ENCODE measurements at places on chromosomes 12 and 14.

GRCh38 chr12:10365696-10366405 is 24.0 kb downstream of the KLRK1 start:
- no peak for DNase-seq

DNA sequence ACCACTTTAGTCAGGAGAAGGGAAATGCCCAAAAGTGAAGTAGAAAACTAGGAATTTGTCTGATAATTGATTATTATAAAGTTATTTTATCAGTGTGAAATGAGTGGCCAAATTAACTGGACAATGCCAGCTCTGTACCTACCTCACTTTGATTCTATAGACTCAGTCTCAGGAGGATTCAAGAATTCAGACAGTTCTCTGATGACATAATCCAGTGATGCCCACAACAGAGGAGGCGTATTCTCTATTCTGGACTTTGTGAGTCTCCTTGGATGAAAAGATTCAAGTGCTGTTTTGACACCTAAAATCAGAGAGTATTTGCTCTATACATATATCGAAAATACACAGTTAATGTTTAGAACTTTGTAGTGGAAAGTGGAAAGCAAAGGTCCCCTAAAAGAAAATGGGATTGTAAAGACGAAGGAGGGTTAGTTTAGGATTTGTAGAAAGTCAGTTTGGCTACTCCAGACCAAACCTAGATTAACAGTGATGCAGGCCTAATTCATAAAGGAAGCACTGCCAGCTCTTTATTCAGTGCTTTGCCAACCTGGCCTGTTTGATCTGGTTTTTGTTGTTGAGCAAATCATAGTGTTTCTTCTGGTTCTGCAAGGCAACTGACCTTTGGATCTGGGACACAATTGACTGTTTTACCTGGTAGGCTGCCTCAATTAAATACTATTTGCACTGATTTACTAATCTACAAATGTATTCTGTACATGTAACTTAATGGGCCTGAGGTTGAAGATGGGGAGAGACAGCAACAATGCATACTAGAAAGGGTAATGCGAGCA is 67.4 kb downstream of the DAD1 start:
- no peak for DNase-seq

- DNase-seq = no peak
These were observed 17.4 kb downstream of the CNOT2 start for GRCh38 chr12:70260646-70261045.

DNA sequence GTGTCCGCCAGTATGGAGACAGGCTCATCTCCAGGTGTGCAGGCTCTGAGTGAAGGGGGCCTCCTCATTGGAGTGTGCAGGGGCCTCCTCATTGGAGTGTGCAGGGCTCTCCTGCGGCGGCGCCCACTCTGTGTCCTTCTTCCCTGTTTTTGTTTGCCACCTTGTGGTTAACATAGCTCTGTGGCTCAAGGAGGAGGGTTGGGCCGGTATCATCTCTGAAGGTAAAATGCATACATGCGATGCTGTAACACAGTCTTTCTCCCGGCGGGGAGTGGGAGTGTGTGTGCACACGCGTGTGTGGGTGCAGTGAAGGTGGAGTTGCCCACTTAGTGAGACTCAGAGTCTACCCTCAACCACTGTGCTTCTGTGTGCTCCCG is 429.4 kb downstream of the ZFP36L1 start:
- no peak for DNase-seq

- DNase-seq = no peak
These were observed 54.7 kb downstream of the DYNC1H1 start for GRCh38 chr14:102019006-102019540.

- DNase-seq = peak; percentile 14
These were observed 624 bp upstream of the PWP1 start for GRCh38 chr12:107684990-107685359.

DNA sequence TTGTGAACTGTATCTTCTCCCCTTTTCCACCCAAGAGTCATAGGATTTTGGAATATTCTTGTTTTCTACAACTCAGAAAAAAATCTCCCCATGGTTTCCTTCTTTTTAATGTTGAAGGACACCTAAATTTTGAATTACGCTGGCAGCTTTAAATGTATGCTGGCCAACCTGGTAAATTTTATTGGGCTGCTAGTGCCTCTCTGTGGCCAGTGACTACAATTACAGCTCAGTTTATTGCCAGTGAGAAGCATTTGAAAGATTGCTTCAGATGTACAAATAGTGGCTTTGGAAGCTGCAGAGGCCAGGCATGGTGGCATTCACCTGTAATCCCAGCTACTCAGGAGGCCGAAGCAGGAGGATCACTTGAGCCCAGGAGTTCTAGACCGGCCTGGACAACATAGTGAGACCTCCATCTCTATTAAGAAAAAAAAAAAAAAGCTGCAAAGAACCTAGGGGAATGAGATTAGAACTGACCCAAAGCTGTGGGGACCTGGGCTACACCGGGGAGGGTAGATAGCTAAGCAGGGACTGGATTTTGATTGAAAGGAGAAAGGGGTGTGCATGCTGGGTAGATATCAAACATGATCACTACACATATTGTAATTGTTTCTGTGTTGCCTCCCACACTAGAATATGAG is 7.6 kb upstream of the RAB21 start:
- DNase-seq = no peak

- no peak for DNase-seq
These were observed 394.4 kb upstream of the STXBP6 start for GRCh38 chr14:25444381-25444780.

DNA sequence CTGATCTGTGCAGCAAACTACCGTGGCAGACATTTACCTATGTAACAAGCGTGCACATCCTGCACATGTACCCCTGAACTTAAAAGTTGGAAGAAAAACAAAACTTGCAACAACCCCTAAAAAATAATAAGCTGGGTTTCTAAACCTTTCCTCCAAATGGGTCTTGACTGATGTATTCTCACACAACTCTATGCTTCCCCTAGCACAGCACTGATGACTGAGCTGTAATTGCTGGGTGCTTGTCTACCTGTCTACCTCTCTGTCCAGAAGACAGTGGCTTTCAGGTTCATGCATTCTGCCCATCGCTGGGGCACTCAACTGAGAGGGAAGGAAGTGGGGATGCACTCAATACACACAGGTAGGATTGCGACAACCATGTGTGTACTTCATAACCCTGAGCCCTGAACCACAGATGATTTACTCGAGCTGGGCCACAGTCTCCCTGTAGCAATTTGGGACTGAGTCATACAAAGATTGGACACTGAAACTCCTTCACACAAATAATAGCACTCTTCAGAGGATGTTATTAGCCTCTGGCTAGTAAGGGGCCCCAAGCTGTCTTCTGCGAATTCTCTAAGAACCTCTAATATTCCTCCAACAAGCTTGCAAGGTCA is 44.8 kb upstream of the TMPO start:
- no peak for DNase-seq

DNA sequence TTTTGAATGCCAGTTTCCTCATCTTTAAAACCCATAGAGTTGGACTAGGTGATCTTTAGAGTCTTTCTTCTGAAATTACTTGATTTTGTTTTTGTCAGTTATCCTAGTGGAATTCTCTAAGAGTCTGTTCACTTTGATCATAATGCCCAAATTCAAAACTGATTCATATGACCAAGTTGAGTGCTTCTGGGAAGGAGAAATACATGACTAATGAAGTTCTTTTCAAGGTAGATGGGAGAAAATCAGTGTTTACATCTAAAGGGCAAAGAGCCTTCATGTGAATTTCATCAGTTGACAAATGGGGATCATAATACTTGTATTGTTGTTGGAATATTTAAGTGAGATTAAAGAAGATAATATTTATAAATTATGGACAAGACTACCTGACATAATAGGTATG is 53.2 kb downstream of the ERC1 start:
- no peak for DNase-seq

DNA sequence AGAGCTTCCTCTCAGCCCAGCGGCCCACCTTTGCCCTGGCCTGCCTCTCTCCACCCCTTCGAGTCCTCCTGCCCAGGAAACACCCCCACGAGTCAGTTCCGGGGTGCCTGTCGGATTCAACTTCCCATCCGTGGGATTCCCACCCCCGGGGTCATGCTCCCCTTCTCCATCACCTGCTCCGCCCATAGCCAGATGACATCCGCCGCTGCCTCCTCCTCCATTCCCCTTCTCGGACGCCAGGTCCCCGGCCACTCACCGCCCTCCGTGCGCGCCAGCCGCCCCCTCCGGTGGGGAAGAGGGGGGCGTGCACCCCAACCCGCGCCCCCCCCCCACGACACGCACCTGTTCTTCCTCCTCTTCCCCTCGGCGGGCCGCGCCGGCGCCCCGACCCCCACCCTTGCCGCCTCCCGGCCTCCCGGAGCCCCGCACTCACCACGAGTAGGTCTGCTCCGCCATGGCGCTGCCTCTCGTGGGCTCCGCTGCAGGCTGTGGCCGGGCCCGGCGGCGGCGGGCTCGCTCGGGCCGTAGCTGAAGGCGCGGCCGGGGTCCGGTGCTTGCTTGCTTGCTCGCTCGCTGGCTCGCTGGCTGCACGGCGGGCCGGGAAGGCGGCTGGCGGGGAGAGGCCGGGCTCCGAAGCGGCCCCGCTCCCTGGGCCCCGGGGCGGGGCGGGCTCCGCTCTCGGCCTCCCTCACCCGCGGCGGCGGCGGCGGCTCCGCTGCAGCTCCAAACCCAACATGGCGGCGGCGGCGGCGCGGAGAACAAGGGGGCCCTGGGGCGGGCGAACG is 554 bp downstream of the SPPL3 start:
- DNase-seq = peak; percentile 39

GRCh38 chr14:92649934-92650545 is 98.4 kb downstream of the LGMN start:
- no peak for DNase-seq

DNA sequence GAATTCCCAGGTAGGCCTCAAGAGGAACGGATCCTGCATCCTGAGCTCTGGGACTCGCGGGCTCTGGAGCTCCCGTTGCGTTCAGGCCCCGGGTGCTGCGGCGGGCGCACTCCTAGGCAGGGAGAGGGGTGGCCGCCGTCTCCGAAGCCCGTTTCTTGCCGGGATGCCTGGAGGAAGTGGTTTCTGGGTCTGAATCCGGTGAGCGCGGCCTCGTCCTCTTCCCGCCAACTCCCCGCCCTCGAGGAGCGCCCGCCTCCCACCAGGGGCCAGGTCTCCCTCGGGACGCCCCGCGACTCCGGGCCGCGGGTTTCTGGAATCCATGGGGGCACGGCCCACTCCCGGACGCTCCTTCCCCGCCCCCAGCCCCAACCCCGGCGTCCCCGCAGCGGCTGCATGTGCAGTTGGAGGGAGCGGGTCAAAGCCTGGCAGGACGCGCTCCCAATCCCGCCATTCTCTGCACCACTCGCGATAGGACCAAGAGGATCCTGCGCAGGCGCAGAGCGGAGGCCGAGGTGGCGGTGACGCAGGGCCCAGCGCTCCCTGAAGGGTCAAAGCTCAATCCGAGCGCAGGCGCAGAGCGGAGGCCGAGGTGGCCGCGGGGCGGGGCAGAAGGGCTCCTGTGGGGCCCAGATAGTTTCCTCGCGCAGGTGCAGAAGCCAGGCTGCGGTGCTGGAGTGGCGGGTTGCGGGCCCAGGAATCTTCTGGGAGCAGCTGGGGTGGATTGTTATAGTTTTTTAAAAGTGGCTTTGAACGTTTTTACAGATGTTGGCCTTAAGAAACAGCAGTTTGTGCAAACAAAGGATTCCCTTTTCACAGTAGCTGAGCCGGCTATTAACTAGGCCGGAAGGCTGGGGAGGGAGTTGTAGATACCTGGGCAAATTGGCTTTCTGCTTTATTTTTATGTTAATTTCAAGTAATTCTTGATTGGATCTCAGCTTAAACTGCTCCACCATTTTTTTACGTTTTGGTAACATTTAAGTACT is 796.4 kb downstream of the AACS start:
- DNase-seq = no peak

DNA sequence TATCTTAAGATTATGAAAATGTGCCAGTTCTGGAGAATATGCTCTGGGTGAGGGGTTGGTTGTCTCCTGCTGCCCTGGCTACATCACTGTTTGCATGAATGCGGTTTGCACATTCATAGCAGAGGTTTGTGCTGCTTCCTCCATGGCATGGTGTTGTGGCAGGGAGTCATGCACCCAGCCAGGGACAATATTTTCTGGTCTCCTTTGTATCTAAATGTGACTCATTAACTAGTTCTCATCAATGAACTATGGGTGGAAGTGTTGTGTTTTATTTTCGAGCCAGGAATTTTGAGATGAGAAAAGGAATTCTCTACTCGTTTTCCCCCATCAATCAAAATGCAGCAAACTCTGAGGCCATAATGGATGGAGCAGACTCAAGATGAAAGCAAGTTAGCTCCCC is 527.3 kb downstream of the SNAPC1 start:
- DNase-seq = no peak

DNA sequence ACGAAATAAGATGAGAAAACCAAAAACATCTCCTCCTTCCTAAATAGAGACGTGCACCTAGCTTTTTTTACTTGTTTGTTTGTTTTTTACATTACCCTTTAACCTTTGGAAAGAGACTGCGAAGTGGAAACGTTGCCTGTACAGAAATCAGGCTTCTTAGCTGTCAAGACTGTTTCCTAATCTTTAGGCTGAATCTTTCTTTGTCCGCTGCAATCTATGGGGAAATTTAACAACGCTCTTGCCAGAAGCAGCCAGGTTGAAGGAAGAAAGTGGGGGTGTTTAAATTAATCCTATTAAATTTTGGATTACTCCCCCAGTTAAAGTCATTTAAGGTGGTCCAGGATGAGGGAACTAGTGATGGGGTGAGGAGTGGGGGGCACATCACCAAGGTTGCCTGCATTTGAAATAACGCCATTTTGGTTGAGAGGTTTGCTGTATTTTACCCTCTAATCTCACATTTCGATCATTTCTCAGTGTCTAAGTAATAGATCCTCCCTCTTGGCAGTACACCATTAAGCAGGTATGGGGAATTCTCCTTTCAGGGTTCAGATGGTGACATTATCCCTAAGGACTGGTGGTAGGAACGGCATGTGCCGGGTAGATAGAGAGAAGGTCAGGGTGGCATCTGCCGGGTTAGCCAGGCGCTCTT is 2.6 kb downstream of the FLRT2 start:
- DNase-seq = no peak

- DNase-seq = no peak
These were observed 46.9 kb downstream of the PRMT8 start for GRCh38 chr12:3537719-3538465.

DNA sequence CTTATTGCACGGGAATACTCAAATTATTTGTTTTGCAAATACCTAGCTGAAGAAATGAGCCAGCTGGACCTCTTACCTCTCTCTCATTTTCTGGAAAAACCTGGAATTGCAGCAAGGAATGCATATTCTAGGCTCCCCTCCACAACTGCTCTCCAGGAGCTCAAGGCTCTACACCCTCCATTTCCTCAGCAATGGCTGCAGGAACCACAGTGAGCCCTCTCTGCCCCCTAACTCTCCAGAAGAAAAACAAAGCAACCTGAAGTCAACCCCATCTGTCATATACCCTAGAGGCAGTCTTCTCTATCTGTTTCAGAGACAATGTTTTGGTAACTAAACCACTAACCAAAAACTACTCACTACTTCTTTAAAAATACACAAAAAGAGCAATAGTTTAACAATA is 221.6 kb downstream of the SLC25A21 start:
- DNase-seq = no peak
